ENCODE measurements at places on chromosomes 5 and 9.

DNA sequence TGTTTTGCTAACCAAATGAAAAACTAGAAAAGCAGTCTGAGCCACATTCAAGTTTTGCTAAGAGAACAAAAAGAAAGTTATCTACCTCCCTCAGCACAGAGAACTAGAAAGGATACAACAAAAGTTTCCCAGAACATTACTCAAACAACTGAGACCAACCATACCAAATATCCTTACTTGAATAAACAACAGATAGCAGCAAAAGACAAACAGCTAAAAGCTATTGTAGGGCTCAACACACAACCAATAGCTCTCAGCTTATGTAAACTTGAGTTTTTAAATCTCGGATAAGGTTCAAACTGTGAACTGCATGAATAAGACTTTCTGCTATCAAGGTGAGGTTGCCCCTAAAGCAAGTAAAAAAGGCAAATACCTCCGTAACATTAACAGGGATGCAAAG is 3.5 kb downstream of the EPB41L4A start:
- DNase-seq = no peak

DNA sequence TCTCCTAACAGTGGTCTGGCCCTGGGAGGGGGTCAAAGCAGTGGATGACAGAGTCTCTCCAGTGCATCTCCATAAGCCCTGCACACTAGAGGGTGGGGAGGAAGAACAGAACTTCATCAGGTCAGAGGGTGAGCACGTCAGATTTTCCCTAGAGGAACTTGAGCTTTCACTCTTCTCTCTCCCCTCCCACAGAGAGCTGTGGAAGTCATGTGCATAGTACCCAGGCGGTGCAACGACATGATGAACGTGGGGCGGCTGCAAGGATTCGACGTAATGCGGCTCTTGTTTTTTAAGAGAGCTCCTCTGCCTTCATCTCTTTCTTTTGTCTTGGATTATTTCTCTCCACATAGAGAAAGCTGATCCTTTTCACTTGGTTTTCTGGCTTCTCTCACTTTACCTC is 100.2 kb upstream of the OTULINL start:
- DNase-seq = no peak

DNA sequence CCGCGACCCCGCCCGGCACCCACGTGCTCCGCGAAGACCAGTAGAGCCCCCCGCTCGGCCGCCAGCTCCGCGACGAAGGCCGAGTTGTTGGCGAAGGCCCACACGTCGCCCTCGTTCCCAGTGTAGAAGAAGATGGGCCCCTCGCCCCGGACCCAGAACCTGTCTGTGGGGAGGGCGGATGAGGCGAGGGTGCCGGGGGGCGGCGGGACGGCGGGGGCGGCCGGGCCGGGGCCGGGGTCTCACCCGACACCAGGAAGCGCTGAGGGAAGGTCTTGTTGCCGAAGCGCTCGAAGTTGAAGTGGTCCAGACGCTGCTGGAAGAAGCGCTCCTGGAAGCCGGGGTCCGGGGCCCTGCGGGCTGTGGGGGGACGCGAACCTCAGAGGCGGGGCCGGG is 317 bp downstream of the DPP7 start:
- DNase-seq = no peak

- no peak for DNase-seq
Observed at GRCh38 chr5:6755519-6755918, 42.3 kb downstream of the TENT4A start.

GRCh38 chr9:13131416-13131815 is 148.1 kb downstream of the MPDZ start:
- DNase-seq = no peak

GRCh38 chr5:167820101-167820990 is 471.1 kb upstream of the WWC1 start:
- no peak for DNase-seq

GRCh38 chr9:134678206-134678605 is 36.6 kb downstream of the COL5A1 start:
- no peak for DNase-seq

GRCh38 chr9:94720846-94721549 is 5.5 kb upstream of the AOPEP start:
- no peak for DNase-seq

DNA sequence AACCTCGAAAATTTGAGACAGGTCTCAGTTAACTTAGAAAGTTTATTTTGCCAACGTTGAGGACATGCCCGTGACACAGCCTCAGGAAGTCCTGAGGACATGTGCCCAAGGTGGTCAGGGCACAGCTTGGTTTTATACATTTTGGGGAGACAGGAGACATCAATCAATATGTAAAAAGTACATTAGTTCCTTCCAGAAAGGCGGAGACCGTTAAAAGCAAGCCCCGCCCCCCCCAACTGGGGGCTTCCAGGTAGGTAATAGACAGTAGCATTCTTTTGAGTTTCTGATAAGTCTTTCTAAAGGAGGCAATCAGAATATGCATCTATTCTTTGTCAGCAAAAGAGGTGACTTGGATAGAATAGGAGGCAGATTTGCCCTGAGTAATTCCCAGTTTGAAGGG is 599 bp upstream of the MOCS2 start:
- no peak for DNase-seq

DNA sequence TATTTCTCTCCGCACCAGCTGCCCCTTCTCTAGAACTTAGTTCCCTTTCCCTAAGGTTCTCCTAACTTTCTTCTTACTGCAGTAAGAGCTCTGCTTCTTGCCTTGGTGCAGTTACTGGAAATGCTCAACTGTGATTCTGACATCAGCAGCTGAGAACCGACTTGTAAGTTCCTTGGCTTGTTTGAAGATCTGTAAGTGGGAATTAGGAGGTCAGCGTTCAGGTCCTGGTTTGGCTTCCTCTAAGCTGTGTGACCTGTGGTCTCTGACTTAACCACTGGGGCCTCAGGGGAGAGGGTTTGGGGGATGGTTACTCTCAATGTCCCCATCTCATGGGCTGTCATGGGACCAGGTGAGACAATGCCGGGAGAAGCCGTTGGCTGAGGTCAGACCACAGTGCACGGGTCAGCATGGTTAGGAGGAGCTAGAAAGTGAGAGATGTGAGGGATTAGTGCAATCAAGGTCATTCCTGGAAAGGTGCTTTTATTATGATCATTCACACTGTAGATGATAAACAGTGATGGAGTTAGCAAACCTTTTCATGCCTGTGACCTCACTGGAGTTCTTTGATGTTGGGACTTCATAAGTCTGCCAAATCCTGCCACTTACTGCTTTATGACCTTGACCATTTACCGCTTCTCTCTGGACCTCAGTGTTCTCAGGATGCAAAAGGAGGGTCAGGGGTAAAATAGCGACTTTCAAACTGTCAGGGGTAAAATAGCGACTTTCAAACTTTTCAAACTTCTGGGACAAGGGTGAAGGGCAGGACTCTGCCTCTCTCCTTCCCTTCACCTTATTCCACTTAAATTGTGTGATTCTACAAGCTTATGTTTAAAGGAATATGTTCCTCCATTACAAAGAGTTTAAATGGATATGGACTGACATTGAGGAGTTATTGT is 7.3 kb downstream of the PAPPA start:
- DNase-seq = no peak
